ENCODE measurements at places on chromosomes 6 and 20.

- no peak for DNase-seq
These were observed 101.7 kb upstream of the SPACA1 start for GRCh38 chr6:87945966-87946365.

DNA sequence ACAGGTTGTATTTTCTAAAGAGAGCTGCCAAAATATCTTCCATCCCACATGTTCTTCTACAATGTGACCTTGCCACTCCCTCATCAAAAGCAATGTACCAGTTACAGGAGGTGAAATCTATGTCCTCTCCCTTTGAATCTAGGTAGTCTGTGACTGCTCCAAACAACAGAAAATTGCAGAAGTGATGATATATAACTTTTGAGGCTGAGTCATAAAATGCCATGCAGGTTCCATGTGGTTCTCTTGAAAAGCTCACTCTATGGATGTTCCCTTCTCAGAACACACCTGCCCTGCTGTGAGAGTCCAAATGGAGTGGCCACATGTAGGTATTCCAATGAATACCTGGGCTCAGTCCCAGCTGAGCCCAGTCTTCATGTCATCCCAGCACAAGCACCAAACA lies 16.9 kb upstream of the PHIP start:
- DNase-seq = no peak

GRCh38 chr6:125843593-125843992 lies 52.8 kb downstream of the NCOA7 start:
- no peak for DNase-seq

GRCh38 chr6:125480571-125480970 lies 178.8 kb upstream of the HDDC2 start:
- no peak for DNase-seq

GRCh38 chr6:35804996-35805736 lies at the start of gene LHFPL5:
TSS of gene LHFPL5 (plus strand) at chr6:35805352. CDS start at chr6:35805671, 319 bp downstream.
- peak; percentile 78 for DNase-seq

DNA sequence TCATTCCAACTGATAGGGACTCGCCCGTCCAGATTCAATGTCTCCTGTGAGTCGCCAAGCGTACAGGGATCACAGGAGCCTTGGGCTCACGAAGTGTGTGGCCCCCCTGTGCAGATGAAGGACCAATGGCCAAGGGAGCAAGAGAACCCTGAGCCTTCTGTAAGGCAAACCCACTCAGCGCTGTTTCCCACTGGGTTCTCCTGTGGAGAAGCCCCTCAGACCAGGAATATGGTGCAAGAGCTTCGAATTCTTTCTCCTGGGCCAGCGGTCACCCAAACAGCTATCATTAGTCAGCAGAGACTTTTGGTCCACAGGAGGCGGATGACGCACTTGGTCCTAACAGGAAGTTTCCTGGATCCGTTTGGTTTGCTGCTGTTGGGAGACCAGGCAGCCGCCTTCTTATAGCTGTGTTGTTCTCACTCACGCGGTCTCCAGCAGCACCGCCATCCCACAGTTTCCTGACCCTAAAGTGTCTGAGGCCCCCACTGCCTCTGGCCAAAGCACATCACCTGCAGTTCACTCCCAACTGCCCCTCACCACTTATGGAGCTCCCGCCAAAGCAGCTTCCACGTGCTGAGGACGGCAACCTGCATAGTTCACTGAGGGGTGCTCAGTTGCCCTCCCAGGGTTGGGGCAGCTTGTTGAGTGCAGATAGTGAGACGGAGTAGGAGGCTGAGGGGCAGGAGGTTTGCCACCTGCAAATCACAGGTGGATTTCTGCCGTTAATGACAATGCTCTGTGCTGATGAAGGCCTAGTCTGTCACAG lies 268.6 kb downstream of the ERMARD start:
- no peak for DNase-seq

GRCh38 chr20:57610261-57610952 lies 9.8 kb downstream of the ZBP1 start:
- DNase-seq = no peak
